ENCODE measurements at places on chromosomes 5 and 9.

DNA sequence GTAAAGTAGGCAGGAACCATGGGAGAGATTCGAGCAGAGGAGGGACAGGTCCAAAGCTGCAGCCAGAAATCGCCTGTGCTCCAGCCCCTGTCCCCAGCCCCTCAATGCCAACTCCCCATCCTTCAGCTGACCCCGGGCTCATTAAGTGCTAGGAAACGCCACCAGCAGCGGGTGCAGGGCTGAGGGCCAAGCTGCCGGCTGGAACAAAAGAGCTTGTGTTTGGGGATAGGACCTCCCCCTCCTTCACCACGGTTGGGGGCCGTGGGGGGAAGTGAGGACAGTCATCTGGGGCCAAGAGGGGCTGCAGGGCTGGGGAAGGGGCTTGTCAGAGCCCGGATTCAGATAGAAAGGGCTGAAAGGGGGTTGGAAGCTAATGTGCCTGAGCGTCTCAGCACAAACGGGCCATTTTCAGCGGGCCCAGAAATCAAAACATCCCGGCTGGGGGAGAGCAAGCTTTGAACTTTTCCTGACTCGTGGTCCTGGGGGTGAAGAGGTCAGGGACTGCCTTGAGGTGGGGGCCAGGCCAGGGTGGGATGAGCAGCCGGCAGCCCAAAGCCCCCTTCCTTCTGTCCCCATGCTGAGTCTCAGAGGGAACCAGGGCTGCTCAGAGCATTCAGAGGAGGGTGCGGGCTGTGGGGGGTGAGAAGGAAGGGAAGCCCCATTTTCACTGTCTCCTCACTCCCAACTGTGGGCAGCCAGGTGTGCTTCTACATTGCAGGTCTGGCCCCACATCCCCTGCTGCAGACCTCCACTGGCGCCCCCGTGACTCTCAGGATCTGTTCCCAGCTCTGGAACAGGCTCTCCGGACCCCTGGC, 69.4 kb upstream of the DAB2IP start:
- DNase-seq, result no peak

GRCh38 chr9:122029898-122030297, 63.2 kb downstream of the TTLL11 start:
- DNase-seq, result no peak

DNA sequence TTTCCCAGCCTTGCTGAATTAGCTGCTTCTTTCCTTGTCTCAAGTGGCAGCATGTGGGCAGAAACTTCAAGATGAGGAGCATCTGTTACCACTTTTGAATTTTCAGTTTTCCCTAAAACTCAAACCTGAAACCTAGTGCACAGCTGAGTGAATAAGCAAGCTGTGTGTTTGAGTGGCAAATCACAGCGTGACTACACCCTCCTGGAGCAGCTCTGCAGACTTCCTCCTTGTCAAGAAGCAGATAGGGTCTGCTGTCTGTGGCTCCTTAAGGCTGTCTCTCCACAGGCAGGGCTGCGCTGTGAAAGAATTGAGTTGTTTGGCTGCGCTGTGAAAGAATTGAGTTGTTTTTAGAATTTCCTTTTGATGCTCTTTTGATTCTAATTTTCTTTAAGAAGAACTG, 179.7 kb upstream of the HAPLN1 start:
- no peak for DNase-seq

- no peak for DNase-seq
Measured at GRCh38 chr9:35112257-35113020, 3.2 kb downstream of the ATOSB start.

GRCh38 chr5:73835726-73836125, 209.7 kb downstream of the ARHGEF28 start:
- no peak for DNase-seq

GRCh38 chr5:143398053-143398355, 5.5 kb downstream of the NR3C1 start:
- no peak for DNase-seq

GRCh38 chr9:121105531-121105930, 30.8 kb downstream of the CNTRL start:
- no peak for DNase-seq

- DNase-seq, result no peak
Measured at GRCh38 chr5:124728968-124729332, 17.5 kb downstream of the ZNF608 start.

GRCh38 chr5:158194561-158194976, 335.6 kb upstream of the CLINT1 start:
- no peak for DNase-seq

DNA sequence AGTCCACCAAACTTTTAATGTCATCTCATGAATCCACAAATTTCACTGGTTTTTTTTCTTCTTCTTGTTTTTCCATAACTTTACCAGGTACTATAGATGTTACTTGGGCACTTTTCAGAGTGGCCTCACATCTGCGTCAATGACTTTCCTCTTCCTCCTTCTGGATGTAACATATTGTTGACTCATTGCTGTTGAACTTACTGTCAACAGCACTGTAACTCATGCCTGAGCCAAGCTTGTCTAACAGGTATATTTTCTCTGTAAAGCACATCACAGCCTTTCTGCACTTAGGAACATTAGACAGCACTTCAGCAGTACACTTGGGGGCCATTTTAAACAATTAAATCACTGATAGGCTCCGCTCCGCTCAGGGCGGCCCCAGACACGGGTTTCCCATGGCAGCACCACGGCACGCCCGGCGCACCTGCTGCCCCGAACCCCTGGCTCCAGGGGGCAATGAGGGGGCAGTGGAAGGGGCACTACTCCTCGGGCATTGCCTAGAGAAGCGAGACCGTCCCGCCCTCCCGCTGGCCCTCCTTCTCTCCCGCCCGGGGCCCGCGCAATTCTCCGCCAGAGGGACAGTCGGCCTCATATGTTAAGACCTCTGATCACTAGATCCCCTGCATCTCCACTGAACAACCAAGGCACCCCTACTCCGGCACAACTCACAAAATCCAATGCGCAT, 41.9 kb upstream of the SPATA31C2 start:
- DNase-seq, result no peak

DNA sequence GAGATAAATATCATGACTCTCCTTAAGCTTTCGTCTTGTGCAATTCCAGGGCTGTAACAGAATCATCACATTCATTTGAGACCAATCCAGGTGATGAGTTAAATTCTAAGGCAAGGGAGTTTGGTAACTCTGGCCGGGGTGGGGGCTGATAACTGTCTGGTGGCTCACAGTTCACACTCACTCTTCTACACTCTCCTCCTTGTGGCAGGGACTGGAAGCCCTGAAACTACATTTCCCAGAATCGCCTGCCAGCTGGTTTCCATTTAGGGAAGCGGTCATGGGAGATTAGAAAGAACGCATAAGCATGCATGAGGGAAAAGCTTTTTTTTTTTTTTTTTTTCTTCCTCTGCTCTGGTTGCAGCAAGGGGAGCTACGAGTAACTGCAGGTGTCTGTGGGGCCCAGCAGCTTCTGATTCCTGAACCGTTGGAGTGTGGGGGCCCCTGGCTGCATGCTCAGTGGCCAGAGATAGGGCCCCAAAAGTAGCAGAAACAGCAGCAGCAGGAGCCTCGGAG, 154.8 kb upstream of the TBC1D2 start:
- peak; percentile 70 for DNase-seq

GRCh38 chr9:88776717-88777497, 214.4 kb upstream of the S1PR3 start:
- DNase-seq, result no peak

DNA sequence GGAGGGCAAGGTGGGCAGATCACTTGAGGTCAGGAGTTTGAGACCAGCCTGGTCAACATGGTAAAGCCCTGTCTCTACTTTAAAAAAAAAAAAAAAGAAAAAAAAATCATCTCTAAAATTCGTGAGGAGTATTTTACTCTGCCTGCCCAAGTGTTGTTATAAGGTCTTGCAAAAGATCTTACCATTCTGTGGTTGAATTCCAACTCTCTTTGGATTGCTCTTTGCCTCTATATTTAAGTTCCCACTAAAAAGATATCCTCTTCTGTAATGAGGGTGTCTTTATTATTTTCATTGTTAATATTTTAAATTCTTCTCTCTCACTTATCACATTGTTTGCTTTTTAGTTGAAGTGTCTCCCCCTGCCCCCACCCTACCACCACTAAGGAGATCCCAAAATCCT, 33.4 kb downstream of the CREBRF start:
- no peak for DNase-seq

DNA sequence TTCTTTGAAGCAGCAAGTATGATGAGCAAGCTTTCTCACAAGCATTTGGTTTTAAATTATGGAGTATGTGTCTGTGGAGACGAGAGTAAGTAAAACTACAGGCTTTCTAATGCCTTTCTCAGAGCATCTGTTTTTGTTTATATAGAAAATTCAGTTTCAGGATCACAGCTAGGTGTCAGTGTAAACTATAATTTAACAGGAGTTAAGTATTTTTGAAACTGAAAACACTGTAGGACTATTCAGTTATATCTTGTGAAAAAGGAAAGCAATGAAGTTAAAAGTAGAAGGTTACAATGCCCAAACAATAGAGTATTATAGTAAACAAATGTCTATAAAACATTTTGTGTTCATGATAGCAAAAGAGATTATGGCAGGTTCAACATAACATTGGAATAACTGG, 88.6 kb downstream of the JAK2 start:
- no peak for DNase-seq

- DNase-seq, result no peak
Measured at GRCh38 chr5:84370176-84370575, 14.5 kb downstream of the EDIL3 start.
